ENCODE measurements at places on chromosomes 4 and X.

GRCh38 chrX:15988661-15989603 is 134.3 kb upstream of the AP1S2 start:
- DNase-seq: no peak

- no peak for DNase-seq
Observed at GRCh38 chrX:13076176-13076961, 31.9 kb upstream of the FAM9C start.

- DNase-seq: no peak
Observed at GRCh38 chrX:24146283-24146949, 3.1 kb upstream of the ZFX start.

DNA sequence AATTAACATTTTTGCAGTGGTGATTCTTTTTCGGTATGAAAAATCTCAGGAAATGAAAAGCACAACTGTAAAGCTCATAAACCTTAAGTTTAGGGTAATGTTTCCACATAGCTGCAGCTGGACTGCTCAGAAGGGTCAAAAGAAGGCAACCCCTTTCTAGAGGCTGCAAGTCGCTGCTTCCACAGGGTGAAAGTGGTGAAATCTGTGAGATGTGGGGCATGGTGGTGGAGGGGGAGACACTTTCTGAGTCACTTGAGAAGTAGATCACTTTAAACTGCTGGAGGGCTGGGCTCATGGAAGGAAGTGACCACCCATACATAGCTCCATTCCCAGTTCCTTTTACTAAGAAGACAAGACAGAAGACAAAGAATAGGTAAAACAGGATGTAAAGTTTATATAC is 8.7 kb downstream of the SFRP2 start:
- DNase-seq: peak; percentile 45

DNA sequence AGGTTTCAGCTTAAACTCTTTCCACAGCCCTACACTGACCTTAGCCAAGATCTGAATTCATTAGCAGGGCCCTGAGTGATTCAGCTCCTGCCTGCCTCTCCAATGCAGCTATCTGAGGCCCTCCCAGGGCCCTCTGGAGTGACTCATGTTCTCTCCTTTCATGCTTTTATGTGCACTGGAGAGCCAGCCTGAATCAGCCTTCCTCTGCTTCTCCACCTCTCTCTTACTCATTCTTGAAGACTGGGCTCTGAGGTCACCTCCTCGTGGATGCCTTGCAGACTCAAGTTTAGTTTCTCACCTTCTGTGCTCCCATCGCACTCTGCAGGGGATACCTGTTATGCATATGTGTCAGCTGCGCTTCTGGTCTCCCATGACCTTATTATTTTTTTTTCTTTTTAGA is 3.1 kb upstream of the OCIAD2 start:
- DNase-seq: no peak

DNA sequence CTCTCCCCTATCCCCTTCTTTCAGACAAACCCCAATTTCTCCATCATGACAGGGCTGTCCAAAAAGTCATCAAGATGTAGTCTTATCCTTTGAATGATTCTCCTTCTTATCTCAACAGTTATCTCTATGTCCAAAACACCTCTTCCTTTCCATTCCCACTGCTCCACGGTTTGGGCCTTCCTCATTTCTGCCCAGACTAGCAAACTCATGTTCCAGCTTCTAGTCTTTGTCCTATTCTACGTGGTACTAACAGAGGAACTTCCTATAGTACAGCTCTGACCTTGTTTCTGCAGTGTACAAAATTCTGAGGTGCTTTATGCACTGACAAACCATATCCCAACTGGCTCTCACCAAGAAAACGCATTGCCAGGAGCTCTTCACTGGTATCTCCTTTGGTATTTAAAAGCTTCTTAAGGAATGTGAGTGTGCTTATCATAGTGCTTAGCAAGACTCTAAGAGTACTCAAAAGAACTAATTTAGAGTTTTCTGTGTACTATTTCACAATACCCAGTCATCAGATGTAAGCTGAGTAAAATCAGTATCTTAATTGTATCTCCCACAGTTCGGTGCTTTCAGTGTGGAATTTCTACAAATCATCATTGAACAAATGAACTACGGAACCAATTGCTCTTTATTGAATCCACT is 65.5 kb downstream of the MAML3 start:
- no peak for DNase-seq

- DNase-seq: no peak
Observed at GRCh38 chr4:25031077-25031621, 403 bp upstream of the LGI2 start.

- no peak for DNase-seq
Observed at GRCh38 chr4:12852338-12853307, 631.5 kb downstream of the RAB28 start.
